Right renal cortex interstitium (tissue), 3 donors: ENCODE measurements at places on chromosomes 12 and 14. TPM values are rescaled to one million over a fixed set of nuclear protein-coding genes. Genes with fewer than 3 reads are reported as not detected.
A peak's percentile ranks its signal among the peaks of the same experiment; 100 is the strongest.

GRCh38 chr12:14393751-14394150 is 28.3 kb downstream of the ATF7IP start:
- DNase-seq: no peak

Gene VAMP1
- 9.0 TPM for polyA plus RNA-seq

Gene MAGOHB
- 42.9 TPM for polyA plus RNA-seq

DNA sequence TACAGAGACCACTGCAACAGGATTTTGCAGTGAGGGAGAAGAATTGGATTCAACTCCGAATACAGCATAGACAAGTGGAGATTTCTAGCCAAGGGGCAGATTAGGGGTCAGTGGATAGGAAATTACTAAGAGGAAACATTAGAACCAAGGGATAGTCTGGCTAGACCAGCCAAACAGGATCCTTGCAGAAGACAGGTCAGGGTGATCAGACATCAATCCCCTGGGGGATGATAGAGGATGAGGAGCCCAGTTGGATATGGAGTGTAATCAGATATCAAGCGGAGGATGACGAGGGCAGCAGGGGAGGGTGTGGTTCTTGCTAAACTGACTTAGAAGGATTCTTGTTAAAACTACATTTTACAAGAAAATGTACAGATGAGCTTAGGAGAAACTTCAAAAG is 424.4 kb downstream of the DAD1 start:
- DNase-seq: no peak

DNA sequence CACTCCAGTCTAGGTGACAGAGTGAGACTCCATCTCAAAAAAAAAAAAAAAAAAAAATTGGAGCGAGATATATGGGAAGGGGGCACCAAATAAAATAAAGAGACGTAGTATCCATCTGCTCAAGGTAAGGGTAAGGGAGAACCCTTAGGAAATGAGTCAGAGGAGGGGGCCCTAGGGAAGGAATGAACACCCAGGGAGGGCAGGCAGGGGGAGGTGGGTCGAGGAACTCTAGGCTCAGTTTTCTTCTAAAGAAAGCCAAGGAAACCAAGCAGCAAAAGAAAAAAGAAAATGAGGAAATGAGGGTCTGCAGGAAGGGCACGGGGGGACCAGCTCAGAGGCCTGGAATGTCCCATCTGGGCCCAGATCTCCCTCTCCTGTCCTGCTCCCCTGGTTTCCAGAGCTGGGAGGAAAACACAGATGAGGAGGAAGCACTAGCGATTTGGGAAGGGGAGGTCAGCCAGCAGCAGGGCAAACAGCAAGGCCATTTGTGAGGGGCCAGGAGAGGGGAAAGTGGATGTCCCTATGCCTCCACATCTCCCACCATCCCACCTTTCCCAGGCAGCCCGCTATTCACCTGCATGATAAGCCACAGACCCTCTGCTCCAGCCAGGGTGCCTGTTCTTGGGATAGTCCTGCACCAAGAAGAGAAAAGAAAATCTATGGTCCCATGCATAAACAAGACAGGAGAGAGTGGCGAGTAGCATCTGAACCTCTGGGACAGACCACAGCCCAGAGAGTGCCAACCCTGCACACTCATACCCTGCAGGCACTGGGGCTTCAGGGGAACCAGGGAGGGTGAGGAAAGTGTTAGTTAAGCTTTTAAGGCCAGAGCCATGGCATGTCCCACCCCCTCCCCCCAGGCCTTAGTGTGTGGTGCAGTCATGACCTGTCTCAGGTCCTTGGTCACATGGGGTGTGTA is 11.9 kb downstream of the SPRYD3 start:
- no peak for DNase-seq

DNA sequence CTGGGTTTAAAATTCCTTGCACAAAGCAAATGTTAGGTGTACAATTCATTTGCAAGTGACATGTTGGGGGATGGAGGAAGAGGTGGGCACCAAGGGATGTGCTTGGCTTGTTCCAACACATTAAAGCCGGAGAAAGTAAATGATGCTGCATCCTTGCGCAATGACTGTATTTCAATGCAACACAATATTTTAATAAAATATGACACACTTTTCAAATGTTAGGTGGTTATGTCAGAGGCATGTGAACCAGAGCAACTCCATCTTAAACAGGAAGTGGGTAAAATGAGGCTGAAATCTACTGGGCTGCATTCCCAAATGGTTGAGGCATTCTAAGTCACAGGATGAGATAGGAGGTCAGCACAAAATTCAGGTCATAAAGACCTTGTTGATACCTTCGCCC is 53.6 kb upstream of the ARHGAP5 start:
- DNase-seq: no peak

Gene KLHDC2
- polyA plus RNA-seq: 167 TPM

DNA sequence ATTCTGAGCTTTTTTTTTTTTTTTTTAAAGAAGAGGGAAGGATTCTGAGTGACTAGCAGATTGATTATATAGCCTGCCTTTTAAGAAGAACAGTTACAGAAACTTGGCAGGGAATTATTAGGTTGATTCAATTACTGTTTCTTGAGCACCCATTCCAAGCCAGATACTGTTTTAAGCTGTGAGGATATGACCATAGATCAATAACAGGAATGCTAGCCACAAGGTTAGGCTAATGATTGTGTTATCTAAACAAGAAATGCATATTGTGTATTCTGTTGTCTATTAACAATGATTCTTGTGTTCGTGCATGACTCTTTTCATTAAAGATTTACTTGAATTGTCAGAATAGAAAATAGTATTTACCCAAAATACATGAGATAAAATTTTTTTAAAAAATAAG is 67.1 kb downstream of the PRORP start:
- no peak for DNase-seq

- DNase-seq: no peak
These were observed 65.5 kb upstream of the RFX4 start for GRCh38 chr12:106517314-106517713.

- DNase-seq: no peak
These were observed 39.6 kb downstream of the CCDC88C start for GRCh38 chr14:91377700-91378652.

- no peak for DNase-seq
These were observed 127.7 kb upstream of the SRRM4 start for GRCh38 chr12:118853634-118854033.

DNA sequence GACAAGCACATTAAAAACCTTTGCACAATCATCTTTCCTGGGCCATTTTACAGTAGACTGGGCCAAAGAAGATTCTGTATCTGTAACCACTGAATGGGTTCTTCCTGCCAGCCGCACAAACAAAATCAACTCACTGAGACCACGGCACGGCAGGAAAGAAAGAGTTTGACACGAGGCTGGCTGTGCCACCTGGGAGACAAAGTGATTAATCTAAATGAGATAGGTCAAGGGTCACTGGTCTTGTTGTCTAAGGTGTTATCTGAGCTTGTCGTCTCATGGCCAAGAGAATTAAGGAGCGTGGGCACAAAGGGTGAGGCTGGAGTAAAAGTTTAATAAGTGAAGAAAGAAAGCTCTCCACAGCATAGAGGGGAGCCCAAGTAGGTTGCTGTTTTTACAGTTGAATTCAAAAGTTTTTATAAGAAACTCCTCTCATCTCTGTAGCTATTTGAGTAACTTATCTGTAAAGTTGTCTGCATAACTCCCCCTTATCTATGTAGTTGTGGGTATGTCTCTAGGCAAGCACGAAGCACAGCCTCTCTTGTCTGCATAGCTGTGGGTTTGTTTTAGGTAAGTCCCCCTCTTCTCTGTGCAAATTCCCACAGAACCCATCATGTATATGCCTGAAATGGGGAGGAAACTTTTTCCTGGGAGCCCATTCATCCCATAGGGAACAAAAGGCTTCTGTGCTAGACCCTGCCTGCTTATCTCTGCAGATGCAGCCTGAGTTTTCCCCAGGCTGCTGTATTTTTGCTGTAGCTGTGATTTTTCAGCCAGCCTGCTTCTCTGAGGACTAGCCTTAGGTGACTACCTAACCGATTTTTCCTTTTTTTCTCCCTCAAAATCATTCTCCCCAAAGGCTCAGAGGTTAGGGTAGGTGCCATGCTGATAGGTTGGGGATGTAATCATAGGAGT is 1314.6 kb upstream of the TMEM132C start:
- no peak for DNase-seq

GRCh38 chr14:106024983-106025604 is 498.7 kb downstream of the TMEM121 start:
- DNase-seq: no peak

Gene TRIAP1
- 50.4 TPM for polyA plus RNA-seq

DNA sequence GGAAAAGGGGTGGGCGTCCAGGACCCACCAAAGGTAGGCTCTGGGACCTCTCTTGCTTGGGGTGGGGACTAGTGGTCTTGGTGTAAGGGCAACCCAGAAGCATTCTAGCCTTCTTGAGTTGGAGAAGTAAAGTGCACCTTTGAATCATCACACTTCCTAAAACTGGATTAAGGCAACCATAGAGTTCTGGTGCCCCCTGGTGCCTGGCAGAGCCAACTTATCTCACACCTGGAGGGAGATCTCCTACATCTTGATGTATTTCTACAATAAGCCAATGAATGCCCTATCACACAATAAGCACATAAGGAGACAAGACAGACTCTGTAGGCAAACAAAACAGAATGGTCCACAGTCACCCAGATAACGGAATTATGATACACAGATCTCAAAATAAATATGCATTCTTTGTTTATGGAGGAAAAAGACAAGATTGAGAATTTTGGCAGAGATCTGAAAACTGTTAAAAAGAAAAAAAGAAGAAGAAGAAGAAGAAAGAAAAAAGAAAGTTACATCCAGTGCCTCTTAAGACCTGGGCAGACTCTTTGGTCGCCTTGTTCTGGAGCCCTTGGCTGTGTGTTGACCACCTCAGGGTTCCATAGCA is 95.9 kb upstream of the PPP2R5C start:
- DNase-seq: peak; percentile 19

Gene DGKA
- 17.2 TPM for polyA plus RNA-seq

- DNase-seq: no peak
These were observed 17.9 kb upstream of the NID2 start for GRCh38 chr14:52086711-52087110.

DNA sequence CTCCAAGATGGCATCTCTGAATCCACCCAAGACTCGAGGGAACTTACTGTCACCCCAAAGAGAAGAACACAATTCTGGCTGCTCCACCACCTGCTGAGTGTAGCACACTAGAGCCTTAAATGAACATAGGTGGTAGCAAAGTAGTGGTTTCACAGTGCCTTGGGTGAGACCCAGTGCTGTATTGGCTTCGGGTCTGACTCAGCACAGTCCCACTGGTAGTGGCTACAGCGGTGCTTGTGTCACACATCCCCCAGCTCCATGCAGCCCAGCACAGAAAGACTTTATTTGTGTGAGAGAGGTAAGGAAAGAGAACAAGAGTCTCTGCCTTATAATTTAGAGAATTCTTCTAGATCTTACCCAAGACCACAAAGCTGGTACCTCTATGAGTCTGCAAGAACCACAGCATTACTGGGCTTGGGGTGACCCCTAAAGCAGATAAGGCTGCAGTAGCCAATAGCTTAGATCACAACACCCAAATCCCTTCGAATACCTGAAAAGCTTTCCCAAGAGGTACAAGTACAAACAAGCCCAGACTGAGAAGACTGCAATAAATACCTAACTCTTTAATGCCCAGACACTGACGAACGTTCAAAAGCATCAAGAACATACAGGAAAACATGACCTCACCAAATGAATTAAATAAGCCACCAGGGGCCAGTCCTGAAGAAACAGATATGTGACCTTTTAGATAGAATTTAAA is 83.3 kb upstream of the SLC38A4 start:
- no peak for DNase-seq

- DNase-seq: no peak
These were observed 17.6 kb upstream of the TBC1D30 start for GRCh38 chr12:64806593-64807460.

GRCh38 chr12:51898506-51898905 is 8.8 kb upstream of the ACVRL1 start:
- no peak for DNase-seq

DNA sequence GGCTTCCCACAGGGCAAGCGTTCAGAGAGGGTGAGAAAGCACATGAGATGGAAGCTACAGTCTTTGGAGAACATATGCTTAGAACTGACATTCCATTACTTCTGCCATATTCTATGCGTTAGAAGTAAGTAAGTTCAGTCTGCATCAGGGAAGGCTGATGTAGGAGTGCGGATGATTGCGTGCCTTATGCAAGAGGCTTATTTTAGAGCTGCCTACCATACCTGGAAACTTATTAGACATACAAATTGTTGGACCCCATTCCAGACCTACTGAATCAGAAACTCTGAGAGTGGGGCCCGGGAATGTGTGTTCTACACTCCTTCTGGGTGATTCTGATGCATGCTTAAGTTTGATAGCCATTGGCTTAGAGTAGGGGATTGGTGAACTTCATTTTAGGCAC is 174.9 kb downstream of the KTN1 start:
- DNase-seq: no peak

GRCh38 chr12:88691811-88692210 is 111.5 kb upstream of the KITLG start:
- DNase-seq: no peak

Gene SERPINA10
- 0.11 TPM for polyA plus RNA-seq

Gene LAG3
- 0.75 TPM for polyA plus RNA-seq

DNA sequence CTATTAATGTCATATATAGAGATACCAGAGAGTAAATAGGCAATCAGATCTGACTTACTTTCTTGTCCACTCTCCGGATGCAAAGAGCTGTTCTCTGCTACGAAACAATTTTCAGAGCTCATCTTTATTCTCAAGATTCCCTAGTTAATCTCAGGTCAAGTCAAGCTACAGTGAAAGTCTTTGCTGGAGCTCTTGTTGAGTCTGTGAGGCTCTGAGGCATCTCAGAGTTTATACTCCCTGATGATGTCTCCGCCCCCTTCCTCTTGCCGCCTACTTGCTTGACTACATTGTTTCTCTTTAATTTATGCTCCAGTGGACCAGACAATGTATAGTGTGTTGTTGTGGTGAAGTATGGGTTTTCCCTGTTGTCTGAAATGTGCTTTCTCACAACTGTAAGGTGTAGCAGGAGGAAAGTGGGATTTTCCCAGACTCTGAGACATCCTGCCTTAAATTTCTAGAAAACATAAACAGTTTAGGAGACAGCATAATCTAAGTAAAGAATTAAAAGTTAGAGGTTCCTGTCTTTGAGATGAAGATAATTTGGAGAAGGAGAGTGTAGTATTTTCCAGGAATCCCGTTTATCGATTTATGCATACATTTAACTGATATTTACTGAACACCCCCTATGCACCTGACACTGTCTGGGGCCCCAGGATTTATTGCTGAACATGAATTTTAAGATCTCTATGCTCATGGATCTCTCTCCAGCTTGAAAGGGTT is at the start of gene CD69:
Gene CD69 (minus strand): TSS at position 203 of the 720 bp plus-strand sequence. CDS start 81 bp downstream, at position 122.
- no peak for DNase-seq

Gene PRH2
- polyA plus RNA-seq: 0.28 TPM

DNA sequence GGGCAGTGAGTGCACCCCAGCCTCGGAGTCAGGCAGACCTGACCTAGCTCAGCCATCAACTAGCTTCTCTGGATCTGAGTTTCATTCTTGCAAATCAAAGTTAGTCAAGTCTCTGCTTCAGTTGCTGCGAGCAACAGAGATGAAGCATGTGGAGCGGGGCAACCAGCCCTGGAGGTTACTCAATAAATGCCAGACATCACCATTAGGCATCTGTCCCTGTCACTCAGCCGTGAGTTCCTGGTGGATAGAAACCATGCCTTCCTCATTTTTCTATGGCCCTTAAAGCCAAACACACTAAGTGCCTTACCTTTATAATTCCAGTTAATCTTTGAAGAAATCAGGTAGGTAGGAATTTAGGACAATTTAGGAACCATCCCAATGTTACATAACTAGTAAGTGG is 19.3 kb downstream of the RFX4 start:
- DNase-seq: no peak

GRCh38 chr12:20212658-20213555 is 155.4 kb upstream of the PDE3A start:
- DNase-seq: peak; percentile 38
